ENCODE measurements at places on chromosomes 5 and 9.
A peak's percentile ranks its signal among the peaks of the same experiment; 100 is the strongest.

DNA sequence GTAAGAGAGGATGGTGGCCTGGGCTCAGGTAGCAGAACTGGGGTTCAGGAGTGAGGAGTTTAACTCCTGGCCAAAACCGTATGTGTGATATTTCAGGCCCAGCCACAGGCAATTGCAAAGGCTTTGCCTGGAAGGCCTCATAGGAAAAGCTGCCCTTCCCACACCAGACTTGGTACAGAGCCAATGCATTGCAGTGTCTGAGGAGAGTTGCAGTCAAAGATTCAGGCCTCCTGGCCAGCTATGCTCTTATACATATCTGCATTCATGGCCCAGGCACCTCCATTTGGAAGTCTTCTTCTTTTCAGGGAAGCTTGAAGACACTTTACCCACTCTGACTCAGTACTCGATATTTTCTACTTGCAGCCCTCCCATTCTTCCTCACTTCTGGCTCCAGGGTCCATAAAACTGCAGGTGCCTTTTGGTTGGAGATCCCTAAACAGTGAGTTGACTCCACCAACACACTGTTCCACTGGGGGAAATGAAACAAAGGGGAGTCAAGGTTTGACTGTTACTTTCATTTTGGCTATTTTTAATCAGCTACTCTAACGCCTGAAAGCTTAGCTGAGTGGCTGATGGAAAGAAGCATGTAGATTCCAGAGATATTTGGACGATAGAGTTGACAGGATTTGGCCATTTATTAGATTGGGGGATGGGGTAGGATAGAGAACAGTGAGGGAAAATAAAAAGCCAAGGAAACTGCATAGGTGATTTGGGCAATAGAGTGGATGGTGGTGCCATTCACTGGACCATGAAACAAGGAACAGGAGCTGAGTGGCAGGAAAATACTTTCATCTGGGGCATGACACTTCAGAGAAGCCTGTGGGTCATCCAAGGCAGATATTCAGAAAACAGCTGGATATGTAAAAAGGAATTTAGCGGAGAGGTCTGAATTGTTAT lies 30.6 kb upstream of the IL33 start:
- DNase-seq, result peak; percentile 62

DNA sequence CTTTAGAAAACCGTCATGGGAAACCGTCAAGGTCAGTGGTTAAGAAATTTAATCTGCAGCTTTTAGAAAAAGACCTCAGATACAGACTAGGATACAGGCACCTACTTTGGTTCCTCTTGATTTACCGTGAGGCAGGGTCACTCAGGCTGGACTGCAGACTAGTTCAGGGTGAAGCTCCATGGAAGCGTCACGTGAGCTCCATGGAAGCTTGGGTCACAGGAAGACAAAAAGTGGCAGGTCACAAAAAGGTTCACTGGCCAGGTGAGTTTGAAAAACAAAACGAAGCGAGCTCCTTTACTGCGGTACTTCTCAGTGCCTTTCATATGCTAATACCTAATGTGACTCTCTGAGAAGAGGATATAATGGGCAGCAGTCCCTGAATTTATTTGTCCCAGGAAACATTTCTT lies 43.0 kb downstream of the PRRC2B start:
- no peak for DNase-seq

GRCh38 chr9:134607971-134608370 lies 33.6 kb upstream of the COL5A1 start:
- no peak for DNase-seq

DNA sequence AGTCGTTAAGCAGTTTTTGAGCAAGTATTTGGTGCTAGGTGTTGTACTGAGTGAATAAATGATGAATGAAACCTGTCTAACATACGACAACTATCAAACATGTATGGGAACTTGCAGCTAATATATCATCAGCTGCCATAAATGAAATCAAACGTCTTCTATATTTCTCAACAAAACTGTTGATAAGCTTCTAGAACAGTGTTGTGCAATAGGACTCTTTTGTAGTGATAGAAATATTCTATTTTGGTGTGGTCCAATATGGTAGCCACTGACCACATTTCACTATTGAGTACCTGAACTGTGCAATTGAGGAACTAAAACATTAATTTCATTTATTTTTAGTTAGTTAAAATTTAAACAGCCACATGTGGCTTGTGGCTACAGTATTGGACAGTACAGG lies 16.3 kb upstream of the FYB1 start:
- DNase-seq, result no peak

DNA sequence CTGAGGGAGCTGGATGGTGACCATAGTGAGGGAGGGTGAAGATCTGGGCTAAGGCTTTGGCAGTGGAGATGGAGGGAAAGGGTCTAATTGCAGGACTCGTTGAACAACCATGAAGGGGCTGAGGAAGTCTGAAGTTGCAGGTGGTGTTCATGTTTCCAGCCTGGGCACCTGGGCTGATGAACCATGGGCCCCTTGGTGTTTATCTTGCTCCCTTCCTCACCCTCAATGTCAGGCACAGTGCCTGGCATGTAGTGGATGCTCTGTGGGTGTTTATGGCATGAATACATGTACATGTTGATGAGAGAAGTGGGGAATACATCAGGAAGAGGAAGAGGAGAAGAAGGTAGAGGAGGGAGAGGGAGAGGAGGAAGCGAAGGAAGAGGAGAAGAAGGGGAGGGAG lies 31.3 kb upstream of the COL15A1 start:
- DNase-seq, result no peak

DNA sequence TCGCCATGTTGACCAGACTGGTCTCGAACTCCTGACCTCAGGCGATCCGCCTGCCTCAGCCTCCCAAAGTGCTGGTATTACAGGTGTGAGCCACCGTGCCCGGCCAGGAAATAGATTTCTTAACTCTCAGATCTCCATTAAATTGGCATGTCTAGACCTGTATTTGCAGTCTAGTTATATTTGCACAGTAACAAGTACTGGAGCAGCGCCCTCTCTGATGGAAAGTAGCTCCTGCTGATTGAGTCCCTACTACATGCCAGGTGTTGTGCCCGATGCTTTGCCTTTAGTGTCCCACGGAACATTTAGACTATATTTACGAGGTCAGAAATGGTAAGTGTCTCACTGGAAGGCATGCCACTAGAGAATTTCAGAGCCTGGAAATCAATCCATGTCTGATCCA lies 15.8 kb upstream of the TMED9 start:
- no peak for DNase-seq

- peak; percentile 89 for DNase-seq
Measured at GRCh38 chr9:125932012-125932411, 184.8 kb downstream of the PBX3 start.

DNA sequence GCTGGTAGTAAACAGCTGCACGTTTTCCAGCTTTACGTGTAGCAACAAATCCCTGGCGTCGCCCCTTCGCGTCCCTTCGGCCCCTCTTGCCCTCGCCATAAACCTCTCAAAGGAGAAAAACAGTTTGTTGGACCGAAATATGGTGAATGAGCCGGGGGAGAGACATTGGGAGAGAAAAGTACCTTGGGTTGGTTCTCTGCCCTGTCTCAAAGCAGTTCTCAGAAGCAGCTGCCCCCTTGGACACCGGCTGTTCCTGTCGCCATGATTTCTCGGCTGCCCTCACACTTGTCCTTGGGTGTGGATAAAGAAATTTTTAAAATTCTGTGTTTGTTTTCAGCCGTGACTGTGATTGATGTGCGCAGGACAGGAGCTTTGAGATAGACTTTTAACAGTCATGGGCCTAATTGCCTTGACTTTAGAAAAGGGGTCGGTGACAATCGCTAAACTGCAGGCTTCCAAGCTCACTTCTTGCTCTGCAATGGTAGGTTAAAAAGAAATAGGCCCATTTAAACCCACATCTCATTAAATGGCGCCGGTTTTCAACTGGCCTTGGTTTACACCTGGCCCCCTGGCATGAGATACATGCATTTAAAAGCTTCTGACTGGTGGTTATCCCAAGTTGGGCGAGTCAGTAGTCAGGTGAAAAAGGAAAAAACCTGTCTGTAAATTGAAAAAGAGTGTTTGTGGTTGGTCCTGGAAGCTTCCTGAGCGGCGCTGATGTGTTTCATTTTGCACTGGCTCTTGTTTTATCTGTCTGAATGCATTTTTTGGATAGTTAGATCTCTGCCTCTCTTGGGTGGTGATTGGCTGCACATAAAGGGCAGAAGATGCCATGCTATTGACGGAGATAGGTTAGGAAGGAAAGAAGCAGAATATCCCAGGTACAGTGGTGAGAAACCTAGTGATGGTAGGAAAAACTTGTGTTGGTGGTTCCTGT lies 983 bp downstream of the RCL1 start:
- no peak for DNase-seq

GRCh38 chr5:39519079-39519478 lies 94.3 kb upstream of the DAB2 start:
- DNase-seq, result no peak

DNA sequence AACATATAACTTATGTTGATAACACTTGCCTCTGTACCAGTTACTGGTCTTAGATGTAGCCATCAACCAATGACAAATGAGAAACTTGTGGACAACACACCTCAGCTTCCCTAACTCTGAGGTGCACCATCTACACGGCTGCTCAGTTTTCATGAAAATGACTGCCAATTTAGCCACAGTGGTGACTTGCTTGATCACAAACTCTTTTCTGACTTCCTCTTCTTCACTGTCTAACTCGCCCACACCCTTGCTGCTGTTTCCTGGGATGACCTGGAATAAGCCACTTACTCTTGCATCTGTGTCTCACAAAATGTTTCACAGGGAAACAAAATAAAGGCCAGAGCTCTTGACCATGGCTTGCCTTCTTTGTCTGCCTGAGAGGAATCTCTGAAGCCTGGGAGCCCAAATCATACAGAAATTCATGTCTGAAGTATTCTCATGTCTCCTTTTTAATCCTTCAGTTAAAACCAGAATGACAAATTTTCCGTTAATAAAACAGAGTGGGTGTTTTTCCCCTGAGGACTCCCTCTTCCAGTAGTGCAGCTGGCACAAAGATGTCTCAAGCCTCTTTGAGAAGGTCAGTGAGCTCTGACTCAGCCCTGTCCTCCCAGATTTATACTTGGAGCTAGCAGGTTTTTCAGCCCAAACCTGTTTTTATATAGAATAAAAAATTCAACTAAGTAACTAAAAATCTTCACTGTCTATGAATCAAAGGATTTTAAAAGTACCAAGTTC lies 126.5 kb upstream of the PAM start:
- peak; percentile 67 for DNase-seq

GRCh38 chr5:26761446-26761845 lies 276.9 kb downstream of the CDH9 start:
- no peak for DNase-seq

DNA sequence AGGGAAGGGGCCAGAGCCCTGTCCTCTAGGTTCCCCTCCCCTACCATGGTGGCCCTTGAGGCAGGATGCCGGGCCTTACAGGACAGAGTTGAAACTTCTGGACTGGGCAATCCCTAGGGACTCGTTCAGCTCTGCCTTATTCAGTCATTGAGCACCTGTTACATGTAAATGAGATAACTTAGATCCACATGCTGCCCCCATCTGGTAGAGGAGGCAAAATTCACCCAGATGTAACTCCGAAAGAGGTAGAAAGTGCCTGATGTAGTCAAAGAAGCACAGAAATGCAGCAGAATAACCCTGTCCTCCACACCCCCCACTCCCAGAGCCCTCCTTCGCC lies 1.5 kb downstream of the GGTA1 start:
- peak; percentile 76 for DNase-seq

- DNase-seq, result no peak
Measured at GRCh38 chr9:79371301-79371700, 200.5 kb upstream of the TLE4 start.

DNA sequence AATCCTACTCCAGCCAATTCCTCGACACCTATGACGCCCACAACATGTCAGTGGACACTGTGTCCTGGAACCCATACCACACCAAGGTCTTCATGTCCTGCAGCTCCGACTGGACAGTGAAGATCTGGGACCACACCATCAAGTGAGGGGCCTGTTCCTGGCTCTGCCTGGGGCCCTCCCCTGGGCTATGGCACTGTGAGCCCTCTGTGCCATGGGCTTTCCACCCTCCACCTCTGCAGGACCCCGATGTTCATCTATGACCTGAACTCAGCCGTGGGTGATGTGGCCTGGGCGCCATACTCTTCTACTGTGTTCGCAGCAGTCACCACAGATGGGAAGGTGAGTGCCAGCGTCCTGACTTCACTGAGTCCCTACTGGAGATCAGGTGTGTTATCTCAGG lies 8.4 kb downstream of the ENHO start:
- no peak for DNase-seq

- peak; percentile 39 for DNase-seq
Measured at GRCh38 chr9:78592811-78593210, 295.9 kb downstream of the PSAT1 start.

DNA sequence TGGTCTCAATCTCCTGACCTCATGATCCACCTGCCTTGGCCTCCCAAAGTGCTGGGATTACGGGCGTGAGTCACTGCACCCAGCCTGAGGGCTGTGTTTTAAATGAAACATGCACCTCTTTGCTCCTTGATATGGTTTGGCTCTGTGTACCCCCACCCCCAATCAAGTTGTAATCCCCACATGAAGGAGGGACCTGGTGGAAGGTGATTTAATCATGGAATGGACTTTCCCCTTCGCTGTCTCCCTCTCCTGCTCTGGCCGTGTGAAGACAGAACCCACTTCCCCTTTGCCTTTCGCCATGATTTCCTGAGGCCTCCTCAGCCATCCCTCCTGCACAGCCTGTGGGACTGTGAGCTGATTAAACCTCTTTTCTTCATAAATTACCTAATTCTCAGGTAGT lies 12.5 kb upstream of the NOTCH1 start:
- DNase-seq, result no peak

- peak; percentile 83 for DNase-seq
Measured at GRCh38 chr5:34598177-34598794, 57.8 kb upstream of the RAI14 start.

DNA sequence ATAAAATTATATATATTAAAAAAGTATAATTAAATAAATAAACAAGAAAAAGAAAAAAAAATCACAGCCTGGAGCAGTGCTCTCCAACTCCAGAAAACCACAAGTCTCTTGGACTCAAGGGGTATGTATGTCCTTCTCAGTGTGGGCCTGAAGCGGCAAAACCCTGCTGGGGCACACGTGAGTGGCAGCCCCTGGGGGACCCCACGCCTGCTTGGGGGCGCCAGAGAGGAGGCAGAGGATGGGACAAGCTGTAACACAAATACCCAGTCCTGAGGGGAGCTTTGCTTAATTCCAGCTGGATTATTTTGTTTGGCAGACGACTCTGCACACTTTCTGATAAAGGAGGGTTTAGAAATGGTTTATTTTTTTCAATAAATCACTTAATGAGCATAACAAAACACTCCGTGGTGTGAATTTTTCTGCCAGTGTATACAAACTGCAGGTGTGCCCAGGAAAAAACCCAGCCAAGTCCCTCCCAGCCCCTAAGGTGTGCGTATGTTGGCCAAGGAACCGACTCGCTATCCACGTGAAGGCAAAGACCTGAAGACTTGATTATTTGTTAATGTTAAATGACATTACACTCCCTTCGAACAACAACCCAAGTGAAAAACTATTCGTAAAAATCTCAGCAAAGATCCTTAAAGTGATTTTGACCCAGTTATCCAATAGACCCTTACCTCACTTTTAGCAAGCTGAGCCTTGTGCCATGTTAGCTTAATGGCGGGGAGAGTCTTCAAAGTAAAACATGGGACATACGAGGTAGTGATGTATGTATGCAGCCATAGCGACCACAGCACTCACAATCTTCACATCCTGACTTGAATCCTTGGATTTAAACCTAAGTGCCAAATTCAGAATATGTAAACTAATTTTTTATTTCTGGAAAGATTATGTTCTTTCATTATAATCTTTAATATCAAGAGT lies 32.9 kb downstream of the ANKH start:
- DNase-seq, result no peak
